ENCODE measurements at places on chromosomes 7 and 10.
A peak's percentile ranks its signal among the peaks of the same experiment; 100 is the strongest.

- DNase-seq: no peak
These were observed 304.7 kb upstream of the MYO3A start for GRCh38 chr10:25629333-25629732.

DNA sequence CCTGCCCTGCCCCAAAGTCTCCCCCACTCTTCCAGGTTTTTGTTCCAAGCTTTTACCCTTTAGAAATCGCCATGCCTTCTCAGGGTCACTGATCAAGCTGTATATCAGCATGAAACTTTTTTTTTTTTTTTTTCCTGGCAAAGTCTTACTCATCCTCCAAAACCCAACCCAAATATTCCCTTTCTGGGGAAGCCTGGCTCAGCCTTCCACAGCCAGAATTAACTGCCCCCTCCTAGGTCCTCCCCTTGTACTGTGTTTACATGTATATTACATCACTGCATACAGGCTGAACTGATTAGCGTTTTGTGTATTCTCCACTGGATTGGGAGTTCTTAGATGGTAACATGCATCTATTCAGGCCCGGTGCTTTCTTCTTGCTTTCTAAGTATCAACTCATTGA is 4.6 kb upstream of the NOBOX start:
- no peak for DNase-seq

DNA sequence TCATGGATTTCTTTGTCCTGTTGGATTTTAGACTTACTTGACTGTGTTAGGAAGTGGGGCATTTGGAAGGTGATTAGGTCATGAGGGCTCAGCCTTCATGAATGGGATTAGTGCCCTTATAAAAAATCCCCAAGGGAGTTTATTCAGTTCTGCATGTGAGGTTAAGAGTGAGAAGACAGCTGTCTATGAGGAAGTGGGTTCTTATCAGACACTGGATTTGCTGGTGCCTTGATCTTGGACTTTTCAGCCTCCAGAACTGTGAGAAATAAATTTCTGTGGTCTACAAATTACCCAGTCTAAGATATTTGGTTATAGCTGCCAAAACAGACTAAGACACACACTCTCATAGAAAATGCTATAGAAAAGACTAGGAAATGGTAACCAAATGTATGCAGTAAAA is 724.7 kb upstream of the FZD8 start:
- DNase-seq: no peak

- no peak for DNase-seq
These were observed 30.9 kb downstream of the GIMAP8 start for GRCh38 chr7:150481186-150481920.

DNA sequence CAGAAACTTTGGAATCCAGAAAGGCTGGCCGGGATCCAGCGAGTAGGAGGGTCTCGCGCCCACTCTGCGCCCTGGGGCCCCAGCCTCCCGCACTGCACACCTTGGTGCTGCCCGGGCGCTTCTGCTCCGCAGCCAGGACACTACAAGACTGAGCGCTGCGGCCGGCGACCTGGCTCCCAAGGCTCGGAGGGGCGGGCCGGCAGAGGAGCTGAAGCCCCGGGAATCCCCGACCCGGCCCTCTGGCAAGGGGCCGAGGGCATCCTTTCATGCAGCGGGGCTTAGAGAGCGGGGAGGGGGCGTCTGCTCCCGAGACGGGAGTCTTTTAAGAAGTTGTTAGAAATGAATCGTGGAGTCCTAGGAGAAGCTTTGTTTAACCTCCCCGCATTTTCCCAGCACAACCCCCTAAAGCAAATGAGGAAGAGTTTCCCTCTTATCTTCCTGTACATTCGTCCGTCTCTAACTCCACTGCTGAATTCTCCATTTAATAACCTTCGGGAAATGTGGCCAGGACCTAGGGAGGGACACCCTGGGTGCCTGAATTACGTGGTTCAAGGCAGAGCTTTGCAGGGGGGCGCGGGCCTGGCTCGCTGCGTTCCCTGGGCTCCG is 1.1 kb downstream of the VWC2 start:
- no peak for DNase-seq

DNA sequence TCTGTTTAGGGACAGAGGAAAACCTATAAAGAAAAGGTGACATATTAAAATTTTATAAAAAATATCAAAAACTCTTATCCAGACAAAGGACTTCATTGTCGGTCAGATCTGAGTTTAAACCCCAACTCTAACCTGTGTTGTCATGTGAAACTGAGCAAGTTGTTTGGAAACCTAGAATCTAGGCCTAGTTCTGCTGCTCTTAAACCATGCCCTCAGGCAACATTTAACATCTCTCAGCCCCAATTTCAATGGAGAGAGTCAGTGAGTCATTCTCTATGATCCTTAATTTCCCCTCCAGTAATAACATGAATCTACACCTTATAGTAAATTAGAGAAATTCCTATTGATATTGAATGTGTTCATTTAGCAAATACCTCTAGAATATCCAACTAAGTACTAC is 192.3 kb downstream of the IMMP2L start:
- DNase-seq: no peak

DNA sequence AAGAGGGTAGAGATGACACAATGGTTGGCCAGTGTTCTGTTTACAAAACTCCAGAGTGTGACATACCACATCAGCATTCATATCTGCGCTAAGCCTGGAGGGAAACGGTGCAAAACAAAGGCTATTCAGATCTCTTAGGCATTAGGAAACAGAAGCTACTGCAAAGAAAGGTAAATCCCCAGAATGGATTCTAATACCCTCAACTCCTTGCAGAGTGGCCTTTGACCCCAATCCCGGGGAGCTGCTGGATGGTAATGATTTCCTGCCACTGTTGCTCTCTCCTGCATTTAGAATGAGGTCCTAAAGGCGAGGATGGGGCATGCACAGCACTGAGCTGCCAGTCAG is 65.2 kb downstream of the AOAH start:
- no peak for DNase-seq

DNA sequence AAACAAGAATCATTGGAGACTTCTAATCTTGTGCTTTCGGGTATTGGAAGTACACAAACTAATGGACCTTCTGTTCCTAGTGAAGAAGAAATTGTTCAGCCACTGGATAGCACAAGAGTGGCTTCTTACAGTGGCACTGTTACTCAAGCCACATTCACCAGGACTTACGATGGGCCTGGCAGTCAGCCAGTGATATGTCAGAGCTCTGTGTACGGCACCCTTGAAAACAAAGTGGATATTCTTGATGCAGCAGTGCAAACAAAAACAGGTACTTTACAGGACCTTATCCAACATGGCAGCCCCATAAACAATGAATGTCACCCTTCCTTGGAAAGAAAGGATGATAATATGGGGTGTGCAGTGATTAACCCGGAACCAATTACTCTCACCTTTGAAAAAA is 61.6 kb downstream of the TASOR2 start:
- DNase-seq: no peak

GRCh38 chr7:157529768-157530560 is 193.2 kb downstream of the DNAJB6 start:
- no peak for DNase-seq

DNA sequence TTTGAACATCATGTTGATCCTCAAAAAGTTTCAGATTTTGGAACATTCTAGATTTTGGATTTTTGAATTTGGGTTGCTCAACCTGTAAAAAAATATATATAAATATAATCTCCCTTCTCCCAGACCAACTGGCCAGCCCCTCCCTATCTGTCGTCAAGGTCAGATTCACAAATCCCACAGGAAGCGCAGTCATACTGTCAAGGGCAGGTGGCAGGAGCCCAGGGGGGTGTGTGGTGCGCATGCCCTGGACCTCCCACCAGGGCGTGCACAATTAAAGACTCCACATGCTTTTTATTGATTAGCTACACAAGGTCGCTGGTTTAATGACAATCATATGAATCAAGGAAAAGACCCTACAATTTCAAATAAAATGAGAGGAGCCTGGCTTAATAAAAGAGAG is 77.0 kb upstream of the EEPD1 start:
- DNase-seq: no peak

DNA sequence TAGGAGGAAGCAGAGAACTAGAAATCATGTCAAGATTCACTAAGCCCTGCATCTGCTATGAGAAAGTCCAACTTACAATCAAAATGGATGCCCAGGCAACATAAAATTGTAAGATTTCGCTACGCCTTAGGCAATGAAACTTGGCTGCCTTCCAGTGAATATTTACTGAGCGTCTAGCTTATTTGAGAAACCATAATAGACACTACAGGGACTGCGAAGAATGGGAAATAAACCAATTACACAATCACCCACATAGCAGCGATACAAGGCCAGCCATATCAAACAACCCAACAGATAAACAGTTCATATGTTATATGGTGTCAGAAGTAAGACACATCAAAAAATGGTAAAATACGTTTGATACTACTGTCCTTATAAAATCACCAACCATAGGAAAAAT is 545.0 kb upstream of the C7orf33 start:
- DNase-seq: no peak

DNA sequence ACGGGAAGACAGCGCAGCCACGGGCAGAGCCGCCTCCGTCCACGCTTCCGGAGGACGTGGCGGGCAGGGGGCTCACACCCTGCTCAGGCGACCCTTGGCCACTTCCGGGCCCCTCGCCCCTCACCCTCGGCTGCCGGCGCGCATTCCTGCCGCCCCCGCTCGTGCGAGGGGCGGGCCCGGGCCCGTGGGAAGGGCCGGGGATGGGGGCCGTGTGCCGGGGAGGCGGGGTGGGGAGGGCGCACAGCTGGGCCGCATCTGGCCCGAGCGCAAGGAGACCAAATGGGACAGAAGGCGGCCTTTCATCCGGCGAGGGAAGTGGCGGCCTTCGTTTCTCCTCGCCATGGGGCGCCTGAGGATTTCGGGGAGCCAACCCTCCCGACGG is 846 bp upstream of the LFNG start:
- no peak for DNase-seq

DNA sequence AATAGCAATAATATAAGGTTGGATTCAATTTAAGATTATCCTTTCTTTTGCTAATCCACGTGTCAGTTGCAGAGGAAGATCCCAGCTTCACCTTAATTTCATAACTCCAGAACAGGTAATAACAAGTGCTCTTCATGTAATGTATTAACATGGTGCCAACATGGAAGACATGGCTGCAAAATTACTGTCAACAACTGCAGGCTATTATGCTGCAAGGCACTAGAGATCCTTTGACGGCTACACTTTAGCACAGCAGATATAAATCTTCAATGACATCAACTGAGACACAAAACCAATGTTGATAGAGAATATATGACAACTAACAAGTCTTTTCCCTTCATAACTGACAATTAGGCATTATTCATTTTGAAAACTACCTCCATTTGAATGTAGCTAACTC is 96.1 kb downstream of the RNF133 start:
- DNase-seq: no peak

- DNase-seq: no peak
These were observed 75.7 kb downstream of the REEP3 start for GRCh38 chr10:63596924-63597323.

- no peak for DNase-seq
These were observed 17.9 kb upstream of the FFAR4 start for GRCh38 chr10:93548376-93549071.

- peak; percentile 28 for DNase-seq
These were observed 121.9 kb downstream of the PTPRZ1 start for GRCh38 chr7:121994625-121995410.

DNA sequence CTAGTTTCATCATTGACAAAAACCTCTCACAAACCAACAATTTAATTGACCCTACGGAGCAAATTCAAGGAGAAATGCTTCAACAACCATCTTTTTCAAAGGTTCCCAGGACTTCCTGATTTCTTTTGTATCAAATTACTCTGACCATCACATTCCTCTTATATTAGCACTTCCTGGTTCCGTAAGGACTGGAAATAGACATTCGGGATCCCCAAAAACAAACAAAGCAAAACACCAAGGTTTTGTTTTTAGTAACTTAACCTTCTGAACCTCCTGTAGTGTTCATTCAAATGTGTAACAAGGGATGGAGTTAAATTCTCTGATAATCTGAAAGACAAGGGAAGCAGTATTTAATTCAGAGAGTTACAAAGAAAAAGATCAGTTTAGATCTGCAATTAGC is 387.6 kb upstream of the NRP1 start:
- no peak for DNase-seq

DNA sequence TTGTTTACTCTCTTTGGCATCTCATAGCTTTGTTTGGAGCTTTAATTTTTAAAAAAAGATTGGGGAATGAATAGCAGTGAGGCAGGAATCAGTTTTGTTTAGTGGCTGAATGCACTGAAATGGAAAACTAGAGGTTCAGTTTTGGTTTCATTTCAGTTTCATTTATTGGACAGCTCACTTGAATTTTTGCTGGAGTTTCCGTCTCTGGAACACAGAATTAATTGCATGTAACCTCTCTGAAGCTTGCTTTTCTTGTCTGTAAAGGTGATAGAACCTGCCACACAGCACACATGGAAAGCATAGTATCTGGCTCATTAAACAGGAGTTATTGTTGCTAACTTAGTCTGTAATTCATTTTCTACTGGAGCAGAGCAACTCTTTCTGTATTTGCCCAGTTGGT is 7.1 kb downstream of the GRM8 start:
- DNase-seq: no peak

- DNase-seq: no peak
These were observed 55.4 kb downstream of the MICALL2 start for GRCh38 chr7:1403638-1404459.

DNA sequence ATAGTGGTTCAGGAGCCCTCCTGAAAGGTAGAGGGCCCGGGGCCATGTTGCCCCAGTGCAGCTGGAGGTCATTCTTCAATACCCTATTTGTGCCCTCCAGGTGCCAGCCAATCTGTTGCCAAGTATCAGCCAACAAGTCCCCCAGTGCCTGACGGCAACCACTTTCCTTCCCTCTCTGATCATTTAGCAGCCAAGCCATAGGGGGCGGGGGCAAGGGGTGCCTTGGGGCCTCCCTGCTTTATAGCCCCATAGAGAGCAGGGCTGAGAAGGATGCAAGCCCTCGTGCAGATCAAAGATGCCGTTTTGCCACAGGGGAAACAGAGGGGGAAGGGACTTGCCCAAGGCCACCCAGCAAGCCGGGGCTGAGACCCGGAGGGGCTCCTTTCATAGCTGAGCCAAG is 149.0 kb upstream of the CHST15 start:
- no peak for DNase-seq

- no peak for DNase-seq
These were observed 905.0 kb downstream of the LRMDA start for GRCh38 chr10:76336213-76336963.

Data from stimulated activated CD4-positive, alpha-beta T cell treated with anti-CD3 and anti-CD28 coated beads, Interleukin-4, amount 100 ng/mL, for 1 hour (primary cell).